ENCODE measurements at places on chromosomes 6 and 20.

- DNase-seq, result no peak
These were observed 27.9 kb upstream of the HLA-DQA2 start for GRCh38 chr6:32713241-32713640.

GRCh38 chr20:4813863-4814695 lies 92.4 kb downstream of the PRND start:
- DNase-seq, result peak; percentile 89

DNA sequence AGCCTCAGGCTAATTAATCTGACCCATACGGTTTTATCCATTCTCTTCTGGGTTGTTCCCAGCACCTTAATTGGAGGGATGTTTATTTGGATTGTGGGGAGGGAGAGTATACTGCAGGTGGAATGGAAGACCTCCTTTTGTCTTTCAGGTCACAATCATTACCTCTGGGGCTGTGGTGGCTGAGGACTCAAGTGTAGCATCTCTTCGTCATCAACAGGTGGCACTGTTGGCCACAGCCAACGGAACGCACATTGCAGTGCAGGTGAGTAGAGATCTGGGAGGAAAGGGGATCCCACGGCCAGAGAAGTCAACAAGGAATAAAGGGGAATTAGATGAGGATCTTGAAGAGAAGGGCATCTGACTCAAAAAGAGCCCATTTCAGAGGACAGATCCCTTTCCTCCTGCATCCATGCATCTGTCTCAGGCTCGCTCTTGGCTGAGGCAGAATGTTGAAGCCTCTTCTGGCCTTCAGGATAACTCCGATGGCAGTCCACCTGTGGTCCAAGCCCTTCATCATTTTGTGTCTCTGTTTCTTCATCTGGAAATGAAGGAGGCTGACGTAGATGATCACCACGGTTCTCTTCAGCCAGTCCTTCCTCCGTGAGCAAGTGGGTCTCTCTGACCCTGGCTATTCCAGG lies 3.2 kb upstream of the DEF6 start:
- DNase-seq, result no peak

GRCh38 chr6:53758496-53758895 lies 36.3 kb upstream of the LRRC1 start:
- DNase-seq, result no peak

GRCh38 chr6:43368259-43369160 lies 937 bp downstream of the ZNF318 start:
- no peak for DNase-seq

Data from GM12864 (cell line).